ENCODE measurements at places on chromosomes 2 and 18.
A peak's percentile ranks its signal among the peaks of the same experiment; 100 is the strongest.

DNA sequence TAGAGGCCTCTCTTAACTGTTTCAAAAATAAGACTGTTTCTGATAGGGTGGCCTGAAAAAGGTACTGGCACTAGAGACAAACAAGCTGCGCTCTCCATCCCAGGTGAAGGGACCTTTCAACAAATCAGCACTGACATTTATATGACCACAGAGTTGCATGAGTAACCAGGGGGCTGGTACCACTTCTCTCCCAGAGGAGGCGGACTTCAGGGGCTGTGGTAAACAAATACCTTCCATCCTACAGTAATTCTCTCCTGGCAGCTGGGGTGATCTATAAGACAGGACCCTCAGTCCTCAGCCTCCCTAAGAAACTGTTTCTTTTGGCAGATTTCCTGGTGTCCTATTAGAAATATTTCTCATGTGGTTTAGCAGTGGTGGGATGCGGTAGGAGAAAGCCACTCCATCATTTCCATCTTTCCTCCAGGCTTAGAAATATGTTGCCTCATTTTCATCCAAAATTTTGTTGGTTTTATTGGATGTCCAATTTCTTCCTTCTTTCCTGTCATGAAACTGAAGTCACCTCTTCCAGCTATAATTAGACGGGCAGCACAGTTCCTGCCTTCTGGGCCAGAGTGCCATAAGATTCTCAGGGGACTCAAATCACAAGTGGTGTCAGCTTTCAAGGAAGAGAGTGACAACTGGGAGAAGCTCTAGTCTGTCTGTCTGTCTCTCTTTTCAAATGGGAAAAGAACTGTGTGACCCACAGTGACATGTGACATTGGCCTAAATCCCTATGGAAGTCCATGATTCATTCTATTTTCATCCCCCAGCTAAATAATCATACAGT lies 96.4 kb downstream of the CYRIA start:
- DNase-seq: no peak

DNA sequence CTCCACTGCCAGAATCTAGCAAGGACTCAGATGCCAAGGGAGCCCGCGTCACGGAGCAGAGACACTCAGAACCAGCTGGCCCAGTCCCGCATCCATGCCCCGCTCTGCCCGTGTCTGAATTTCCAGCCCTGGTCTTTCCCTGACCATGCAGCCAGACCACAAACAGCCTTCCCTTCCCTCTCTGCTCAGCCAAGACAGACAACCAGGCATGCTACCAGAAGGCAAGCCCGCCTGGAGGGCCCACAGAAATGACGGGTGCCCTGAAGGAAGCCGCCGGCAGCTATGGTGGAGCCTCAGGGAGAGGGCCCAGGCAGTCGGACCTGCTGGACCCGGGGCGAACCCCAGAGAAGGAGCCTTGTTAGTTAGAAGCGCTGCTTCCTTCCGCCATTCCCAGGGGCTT lies 45.1 kb upstream of the MAL start:
- no peak for DNase-seq

DNA sequence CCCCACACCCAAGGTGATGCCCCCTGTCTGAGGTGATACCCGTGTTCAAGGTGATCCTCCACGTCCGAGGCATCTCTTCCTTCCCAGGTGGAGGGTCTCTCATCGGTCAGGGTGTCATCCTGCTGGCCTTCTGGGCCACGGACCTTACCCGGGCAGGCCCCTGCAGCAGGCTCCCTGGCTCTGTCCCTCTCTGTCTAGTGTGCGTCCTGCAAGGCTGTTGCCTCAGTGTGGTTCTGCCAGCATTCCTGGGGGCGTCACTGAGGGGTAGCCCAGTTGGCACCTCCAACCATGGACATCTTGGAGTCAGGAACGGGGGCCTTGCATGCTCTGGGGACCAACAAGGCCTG lies 5.6 kb upstream of the PER2 start:
- DNase-seq: no peak

DNA sequence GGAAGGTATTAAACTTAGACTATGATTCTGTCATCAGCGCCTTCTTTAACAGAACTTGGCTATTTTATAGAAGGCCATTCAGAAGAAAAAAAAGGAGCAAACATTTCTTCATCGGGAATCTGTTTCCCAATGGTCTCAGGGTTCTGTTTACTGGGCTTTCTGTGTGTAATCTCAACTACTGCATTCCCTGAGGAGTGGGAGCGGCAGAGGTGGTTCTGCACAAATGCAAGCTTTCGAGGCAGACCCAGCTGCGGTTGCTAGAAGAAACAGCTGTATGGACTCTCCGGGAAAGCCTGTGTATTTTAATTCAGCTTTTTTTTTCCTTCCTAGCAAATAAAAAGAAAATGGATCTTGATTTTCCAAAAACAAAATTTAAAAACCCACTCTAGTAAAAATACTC lies 250.7 kb downstream of the NAPG start:
- no peak for DNase-seq

DNA sequence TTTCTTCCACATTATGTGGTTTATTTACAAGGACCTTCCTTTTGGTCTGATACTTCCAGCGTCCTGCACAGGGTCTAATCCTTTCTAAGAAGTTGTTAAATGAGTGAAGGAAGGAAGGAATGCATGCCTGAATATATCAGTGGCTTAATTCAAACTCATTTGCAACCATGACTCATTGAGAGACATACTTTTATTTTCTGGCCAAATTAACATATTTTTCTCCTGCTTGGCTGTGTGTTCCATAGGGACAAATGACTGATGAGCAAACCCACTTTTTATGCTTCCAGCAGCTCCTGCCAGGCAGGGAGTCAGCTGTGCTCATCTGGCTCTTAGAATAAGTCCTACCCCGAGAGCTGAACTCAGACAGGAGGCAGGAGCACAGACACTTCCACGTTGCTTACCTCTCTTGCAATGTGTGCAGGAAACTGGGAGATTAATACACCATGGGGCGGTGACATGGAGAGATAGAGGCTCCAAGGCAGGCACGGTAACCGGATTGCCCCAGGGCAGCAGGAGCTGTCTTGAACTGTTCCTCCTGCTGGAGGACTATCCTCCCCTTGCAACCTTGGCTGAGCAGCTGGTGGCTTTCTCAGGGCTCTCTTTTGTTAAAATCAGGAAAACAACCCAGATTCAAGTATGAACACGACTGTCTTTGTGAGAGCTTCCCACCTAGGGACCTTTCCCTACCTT lies 667.5 kb upstream of the HS6ST1 start:
- no peak for DNase-seq

DNA sequence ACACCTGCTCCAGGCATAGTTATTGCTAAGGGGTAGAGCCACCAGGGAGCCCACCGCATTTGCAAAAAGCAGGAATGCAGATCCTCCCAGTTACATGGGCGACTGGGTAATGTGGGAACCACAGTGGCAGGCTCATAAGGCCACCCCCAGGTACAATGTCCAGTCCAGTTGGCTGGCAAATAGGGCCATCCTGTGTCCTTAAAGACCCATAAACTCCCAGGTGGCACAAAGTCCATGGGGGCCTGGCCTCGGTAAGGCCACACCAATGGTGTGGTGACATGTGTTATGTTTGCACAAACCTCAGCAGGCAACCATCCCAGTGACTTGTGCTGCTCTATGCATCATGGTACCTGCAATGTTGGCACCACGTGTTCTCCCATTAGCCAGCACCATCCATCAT lies 283.6 kb upstream of the GYPC start:
- no peak for DNase-seq

DNA sequence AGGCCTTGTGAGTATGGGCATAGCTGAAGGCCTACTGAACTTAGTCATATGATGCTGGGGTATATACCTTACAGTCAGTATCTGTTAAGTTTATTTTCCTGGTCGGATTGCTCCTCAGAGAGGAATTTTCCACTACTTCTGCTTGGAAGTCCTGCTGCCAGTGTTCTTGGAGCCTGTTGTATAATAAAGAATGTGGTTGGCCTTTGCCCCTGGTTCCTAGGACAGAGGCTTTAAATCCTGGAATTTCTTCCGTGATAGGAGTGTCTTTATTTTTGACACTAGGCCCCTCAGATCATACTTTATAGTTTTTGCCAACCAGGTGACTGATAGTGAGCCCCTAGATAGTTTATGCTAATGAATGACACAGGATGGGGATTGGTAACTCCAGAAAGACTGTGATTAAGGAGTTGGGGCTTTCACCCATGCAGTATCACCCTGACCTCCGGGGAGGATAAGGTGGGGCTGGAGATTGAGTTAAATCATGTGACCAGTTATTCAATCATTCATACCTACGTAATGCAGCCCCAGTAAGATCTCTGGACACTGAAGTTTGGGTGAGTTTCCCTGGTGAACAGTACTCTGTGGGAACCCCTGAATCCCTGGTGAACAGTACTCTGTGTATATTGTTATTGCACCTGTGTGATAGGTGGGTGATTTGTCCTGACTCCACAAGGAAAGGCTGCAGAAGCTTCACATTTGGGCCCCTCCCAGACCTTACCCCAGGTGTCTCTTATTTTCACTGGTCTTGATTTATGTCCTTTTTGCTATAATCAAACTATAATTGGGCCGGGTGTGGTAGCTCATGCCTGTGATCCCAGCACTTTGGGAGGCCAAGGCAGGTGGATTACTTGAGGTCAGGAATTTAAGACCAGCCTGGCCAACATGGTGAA lies 56.9 kb downstream of the COMMD1 start:
- no peak for DNase-seq

- peak; percentile 0 for DNase-seq
Observed at GRCh38 chr2:100275200-100275589, 47.1 kb downstream of the LONRF2 start.

GRCh38 chr2:9100080-9100876 lies 96.8 kb upstream of the MBOAT2 start:
- no peak for DNase-seq

DNA sequence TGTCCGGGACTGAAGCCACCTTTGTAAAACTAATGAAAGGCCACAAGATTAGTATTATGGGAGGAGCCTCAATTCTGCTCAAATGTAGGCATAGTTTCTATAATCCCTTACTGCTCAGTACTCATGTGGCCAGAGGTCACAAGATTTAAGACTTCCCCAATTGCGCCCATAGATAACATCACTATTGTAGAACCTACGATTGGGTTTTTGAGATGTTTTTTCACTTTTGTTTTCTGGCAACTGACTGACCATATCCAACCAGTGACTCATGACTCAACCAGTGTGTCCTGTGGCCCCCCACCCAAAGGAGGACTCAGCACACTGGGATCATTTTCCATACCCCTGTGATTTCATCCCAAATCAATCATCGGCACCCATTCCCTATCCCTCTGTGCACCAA lies 15.2 kb upstream of the TSPYL6 start:
- no peak for DNase-seq

- no peak for DNase-seq
Observed at GRCh38 chr2:47061944-47062678, 93.0 kb downstream of the STPG4 start.

- DNase-seq: peak; percentile 11
Observed at GRCh38 chr2:239932881-239933735, 92.0 kb downstream of the NDUFA10 start.

DNA sequence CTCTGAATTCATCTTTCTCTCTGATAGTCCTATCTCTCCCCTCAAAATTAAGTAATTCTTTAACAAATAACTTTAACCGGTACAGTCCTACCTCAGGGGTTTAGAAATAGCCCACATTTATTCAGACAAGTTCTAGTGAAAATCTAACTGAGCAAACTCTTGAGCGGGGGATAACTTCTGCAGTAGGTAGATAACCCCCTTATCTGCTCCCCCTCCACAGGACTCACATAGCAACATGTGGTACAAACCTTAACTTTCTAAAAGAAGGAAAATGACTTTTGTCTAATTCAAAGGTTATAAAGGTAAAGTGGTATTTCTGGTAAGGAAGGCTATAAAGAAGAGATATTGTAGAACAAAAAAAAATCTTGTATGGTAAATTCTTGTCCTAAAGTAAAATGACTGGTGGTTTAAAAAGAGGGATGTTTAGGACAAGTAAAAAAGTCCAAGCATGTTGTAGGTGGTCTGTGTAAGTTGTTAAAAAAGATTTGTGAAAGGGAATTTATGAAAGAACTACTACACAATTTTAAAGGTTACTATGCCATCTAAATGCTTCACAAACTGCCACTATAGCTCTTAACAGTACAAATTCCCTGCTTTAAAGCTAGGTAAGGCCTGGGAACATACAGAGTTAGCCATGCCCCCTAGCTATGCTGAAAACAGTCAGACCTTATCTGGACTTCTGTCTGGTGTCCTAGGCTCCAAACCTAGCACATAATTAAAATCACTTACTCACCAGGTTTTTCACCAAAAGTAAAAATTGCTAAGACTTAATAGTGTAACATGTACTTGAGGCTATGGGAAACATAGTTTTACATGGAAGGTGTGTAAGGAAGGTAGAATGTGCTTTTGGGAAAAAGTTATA lies 8.1 kb upstream of the RPIA start:
- no peak for DNase-seq

- no peak for DNase-seq
Observed at GRCh38 chr2:213932-214693, 49.7 kb downstream of the SH3YL1 start.

DNA sequence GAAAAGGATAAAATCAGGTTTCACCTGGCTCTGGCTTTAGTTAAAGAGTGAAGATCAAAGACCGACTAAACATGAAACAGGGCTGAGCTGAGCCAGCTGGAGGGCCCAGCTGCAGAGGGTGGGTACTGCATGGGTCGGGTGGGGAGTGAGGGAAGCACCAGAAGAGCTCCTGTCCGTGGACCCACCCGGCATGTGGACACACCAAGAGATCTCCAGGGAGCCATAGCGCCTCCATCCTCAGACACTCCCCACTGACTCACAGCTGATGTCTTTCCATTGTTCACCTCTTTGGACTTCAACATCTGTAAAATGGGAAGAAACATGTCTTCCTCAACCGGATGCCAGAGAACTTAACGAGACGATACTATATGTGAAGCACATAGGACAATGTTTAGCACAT lies 178.3 kb upstream of the KLHL29 start:
- no peak for DNase-seq

DNA sequence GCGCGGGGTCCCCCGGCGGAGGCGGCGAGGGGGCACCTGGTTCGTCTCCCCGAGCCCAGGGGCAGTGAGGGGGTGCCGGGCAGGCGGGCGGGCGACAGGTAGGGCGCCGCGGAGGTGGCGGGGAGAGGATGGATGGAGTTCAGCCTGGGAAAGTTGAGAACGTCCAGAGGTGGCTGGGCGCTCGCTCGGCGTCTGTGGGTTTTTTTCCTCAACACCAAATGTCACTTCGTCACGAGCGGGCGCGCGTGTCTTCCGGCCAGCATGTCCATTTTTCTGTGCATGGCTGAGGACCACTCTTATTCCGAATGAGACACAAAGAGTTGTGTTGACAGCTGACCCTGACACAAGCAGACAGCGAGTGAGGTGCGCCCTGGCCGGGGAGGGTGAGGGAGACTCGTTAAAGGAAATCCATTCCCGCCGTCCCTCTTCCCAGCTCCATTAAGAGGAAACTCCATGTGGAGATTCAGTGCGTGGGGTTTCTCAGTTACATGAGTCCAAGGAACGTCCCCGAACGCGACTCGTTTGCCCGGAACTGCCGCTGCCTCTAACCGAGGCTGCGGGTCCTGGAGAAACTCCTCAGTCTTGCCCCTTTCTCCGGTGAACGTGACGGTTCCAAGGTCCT lies 859 bp downstream of the GREB1L start:
- peak; percentile 19 for DNase-seq

GRCh38 chr18:12703096-12703567 lies 290 bp downstream of the PSMG2 start:
- DNase-seq: no peak

- DNase-seq: no peak
Observed at GRCh38 chr18:74248189-74248588, 43.6 kb downstream of the CYB5A start.

GRCh38 chr2:222835143-222835822 lies 25.6 kb upstream of the ACSL3 start:
- no peak for DNase-seq

Measured in activated T-cell treated with anti-CD3 and anti-CD28 coated beads, Interleukin-2, amount 50 U/mL, for 48 hours (primary cell).